ENCODE measurements at places on chromosomes 3 and 15.

DNA sequence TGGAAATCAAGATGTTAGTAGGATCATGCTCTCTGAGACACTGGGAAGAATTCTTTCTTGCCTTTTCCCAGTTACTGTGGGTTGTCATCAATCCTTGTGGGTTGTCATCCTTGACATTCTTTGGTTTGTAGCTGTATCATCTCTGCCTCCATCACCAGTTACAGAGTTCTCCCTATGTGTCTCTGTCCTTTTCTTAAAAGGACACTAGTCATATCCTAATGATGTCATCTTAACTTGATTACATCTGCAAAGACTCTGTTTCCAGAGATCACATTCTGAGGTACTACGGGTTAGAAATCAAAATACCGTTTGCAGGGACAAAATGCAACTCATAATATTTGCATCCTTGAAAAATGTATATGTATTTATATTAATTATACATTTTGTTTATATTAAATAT lies 500.4 kb downstream of the ZBBX start:
- no peak for DNase-seq

GRCh38 chr3:125442506-125442905 lies 67.4 kb upstream of the ZNF148 start:
- DNase-seq, result no peak

GRCh38 chr15:51380999-51381806 lies 39.7 kb downstream of the GLDN start:
- no peak for DNase-seq

- no peak for DNase-seq
These were observed 21.0 kb upstream of the MCF2L2 start for GRCh38 chr3:183449391-183449790.

DNA sequence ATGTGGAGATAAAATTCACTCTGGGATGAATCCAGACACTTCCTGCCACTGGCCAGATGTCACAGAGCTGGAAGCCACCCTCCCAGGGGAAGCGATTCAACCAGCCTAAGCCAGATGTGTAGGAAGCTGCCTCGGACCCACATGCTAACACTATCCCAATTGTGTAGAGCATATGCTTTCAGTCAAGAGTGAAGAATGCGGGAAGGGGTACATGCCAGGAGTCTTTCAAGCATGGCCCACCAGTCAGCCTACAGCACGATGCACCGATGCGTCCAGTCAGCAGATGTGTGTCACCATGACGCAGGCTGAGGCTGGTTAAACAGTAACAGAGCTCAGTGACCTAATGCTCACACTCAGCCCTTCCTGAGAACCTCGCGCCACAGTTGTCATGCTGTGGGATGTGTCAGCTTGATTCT lies 38.8 kb upstream of the BNC1 start:
- DNase-seq, result no peak

GRCh38 chr3:58027704-58028317 lies 19.6 kb downstream of the FLNB start:
- DNase-seq, result no peak

- DNase-seq, result no peak
These were observed 643 bp upstream of the RNU5B-1 start for GRCh38 chr15:65303687-65304380.

- DNase-seq, result no peak
These were observed 15.3 kb downstream of the RFX7 start for GRCh38 chr15:56228352-56228751.

DNA sequence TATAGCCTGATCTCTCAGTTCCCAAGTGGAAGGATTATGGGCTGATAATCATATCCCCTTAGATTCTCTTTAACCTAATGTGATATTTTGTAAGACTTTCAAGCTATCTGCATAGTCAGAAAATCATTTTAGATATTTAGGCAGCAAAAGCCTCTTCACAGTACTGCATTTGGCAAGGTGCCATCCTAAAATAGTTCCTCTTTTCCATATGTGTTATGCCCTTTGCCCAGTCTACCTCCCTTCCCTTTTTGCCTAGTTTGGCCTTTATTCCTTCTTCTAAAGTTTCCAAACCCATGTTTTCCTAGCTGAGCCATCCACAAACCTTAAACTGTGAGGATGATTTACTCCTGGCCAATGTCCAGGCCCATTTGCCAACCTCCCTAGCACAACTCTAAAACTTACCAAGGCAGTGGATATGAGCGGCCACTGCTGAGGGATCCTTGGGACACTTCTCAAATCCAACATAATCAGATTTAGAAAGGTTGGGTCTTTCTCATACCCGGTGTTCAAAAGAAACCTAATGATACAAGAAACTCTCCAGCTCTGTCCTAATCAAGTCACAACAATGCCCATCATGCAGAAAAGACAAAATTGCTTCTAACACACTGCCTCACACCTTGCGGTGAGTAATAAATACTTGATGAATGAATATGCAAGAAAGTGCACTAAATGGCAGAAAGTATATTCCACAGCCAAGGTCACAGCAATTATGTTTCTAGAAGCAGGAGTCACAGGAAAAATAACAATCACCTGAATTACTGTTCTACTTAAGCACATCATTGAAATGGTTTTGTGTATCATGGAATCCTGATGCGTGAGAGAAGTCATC lies 493.9 kb downstream of the NLGN1 start:
- no peak for DNase-seq

All from activated CD8-positive, alpha-beta memory T cell treated with anti-CD3 and anti-CD28 coated beads for 1 hour (primary cell).